NCI-H1930 (cell line): ENCODE measurements at places on chromosomes 3 and 15.

DNA sequence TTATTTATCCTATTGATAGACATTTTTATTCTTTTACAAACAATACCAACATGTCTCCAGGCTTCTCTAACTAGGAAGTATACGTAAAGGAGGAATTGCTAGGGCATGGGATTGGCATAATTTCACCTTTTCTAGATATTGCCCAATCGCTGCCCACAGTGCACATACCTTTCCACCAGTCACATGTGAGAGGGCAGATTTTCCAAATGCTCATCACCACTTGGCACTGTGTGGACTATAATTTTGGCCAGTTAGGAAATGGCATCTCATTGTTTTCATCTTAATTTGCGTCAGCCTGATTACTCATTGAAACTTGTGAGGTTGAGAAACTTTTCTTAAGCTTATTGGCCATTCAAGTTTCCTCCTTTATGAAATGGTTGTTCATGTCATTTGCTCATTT, 57.4 kb upstream of the POLR2M start:
- DNase-seq, result no peak

- no peak for DNase-seq
Observed at GRCh38 chr3:12196684-12197083, 38.0 kb upstream of the TIMP4 start.

GRCh38 chr3:171260899-171261298, 199.3 kb downstream of the TNIK start:
- DNase-seq, result no peak

GRCh38 chr3:20240154-20240883, 54.3 kb upstream of the SGO1 start:
- no peak for DNase-seq

GRCh38 chr3:59820352-59820934, 770.6 kb upstream of the CFAP20DC start:
- no peak for DNase-seq

GRCh38 chr15:38050529-38051448, 116.3 kb downstream of the TMCO5A start:
- no peak for DNase-seq

DNA sequence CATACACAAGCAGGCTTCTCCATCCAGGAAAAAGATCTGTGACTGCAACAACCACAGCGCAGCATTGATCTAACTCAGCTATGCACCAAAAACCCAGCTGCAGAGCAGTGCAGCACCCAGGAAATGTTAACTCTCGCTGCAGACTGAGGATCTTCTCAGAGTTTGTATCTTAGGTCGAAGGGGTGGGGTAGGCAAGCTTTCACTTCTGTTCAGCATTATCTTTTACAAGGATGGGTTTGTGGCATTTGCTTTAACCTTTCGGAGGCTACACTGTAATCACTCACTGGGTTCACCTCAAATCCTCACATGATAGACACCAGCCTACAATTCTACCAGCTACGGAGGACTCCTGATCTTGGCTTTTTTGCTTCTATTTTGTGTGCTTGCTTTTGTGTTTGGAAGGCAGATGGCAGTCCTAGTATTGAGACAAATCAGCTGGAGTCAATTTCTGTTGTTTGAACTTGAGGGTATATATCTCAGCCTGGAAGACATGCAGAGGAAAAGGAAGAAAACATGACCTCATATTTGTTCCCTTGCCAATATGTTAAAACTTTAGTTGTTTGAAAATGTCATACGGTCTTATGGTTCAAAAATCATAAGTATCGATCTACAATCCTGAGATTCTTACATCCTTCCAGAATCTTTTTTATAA, 25.2 kb downstream of the LRRK1 start:
- no peak for DNase-seq

DNA sequence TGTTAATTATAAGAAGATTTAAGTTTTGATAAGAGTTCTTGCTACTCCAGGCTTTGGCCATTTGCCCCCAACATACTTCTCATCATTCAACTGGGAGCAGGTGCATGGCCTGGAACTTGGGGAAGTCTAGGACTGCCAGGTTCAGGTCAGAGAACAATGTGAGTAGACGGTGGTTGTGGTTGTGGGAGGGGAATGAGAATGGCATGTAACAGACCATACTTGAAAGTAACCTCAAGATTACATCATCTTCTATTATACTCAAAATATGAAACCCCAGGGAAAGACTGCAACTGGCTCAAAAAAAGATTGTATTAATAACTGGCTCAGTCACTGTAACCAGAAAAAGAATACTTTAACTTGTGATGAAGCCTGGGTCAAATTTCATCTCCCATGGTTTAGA, 364.9 kb upstream of the DPPA4 start:
- no peak for DNase-seq

DNA sequence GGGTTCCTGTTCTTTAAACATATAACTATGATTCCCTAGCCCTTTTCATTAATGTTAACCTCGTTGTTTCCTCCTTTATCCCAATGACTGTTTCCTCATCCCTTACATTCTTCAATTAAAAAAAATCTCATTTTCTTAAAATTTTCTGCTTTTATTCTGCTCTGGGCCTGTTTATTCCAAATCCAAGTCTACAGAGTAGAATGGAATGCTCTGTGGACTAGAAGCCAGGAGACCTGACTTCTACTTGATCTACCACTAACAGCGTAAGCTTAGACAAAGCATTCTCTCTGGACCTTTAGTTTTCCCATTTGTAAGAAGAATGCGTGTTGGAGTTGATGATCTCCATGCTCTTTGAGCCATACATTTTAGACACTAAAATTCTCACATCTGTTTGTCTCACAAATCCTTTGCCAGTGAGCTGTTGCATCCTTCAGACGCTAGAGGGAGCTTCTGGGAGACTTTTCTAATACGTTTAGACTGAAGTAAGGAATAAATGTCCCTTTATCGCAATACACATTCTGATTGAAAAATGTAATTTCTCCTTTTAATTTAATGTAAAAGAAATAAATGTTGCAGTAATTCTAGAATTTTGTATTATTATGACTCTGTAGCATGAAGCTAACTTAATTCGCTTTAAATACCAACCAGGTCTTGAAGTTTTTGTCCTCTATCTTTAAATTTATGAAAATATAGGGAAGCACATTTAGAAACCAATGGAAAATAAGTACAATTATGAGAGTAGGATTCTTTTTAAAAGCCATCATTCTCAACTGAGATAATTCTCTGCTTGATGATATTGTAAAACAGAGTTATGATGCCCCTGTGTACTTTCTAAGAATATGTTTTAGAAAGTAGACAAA, 21.7 kb upstream of the GMNC start:
- peak; percentile 53 for DNase-seq

DNA sequence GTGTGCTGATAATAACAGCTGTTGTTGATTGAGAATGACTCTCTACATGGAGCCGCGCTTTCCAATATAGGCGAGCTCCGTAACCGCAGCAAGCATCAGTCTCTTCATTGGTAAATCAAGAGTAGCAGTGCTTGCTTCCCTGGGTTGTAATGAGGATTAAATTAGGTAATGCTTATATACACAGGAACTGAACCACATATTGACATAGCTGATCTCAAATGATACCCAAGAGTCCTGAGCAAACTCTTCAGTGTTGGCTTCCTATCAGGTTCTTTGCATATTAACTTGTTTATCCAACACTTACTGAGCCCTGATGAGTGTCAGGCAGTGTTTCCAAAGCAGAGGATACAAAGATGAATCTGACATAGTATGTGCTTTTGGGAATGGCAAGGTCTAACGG, 46.4 kb upstream of the SLCO3A1 start:
- DNase-seq, result peak; percentile 40

- DNase-seq, result no peak
Observed at GRCh38 chr3:14494973-14495300, 45.2 kb downstream of the GRIP2 start.

DNA sequence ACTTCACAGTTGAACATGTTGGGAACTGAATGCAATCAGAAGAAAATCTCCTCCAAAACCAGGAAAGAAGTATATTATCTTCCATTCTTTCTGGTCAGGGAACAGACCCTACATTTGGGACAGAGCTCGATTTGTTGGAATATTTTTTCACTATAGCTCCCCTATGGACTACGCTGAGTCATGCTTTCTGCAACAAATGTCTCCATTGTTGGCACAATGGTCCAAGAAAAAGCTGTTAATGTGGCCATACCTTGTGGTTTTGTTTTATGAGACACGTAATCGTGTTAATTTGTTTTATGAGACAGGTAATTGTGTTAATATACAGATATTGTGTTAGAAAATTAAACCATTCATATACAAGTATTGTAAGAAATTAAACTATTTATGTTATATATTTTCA, 101.4 kb downstream of the TGFBR2 start:
- DNase-seq, result no peak

- no peak for DNase-seq
Observed at GRCh38 chr3:186789554-186790260, 6.3 kb downstream of the EIF4A2 start.

DNA sequence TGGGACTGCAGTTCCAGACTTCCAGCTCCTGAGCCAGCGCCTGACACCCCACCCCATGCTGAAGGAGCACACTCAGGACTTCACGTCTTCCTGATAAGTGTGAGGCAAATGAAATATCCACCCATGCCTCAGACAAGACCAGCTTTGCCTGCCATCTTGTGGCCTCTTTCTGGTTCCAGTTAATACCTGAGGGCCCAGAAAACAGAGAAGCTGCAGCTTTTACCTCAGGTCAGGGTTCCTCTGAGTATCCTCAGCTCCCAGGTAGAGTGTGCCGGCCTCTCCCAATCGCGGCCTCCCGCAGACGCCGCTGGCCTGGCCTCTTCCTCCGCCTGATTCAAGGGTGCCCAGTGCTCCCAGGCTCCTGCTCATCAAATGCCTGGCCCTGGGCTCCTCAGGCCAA, 5.1 kb upstream of the KLHL6 start:
- no peak for DNase-seq

- DNase-seq, result no peak
Observed at GRCh38 chr3:194054961-194055360, 81.0 kb upstream of the HES1 start.

DNA sequence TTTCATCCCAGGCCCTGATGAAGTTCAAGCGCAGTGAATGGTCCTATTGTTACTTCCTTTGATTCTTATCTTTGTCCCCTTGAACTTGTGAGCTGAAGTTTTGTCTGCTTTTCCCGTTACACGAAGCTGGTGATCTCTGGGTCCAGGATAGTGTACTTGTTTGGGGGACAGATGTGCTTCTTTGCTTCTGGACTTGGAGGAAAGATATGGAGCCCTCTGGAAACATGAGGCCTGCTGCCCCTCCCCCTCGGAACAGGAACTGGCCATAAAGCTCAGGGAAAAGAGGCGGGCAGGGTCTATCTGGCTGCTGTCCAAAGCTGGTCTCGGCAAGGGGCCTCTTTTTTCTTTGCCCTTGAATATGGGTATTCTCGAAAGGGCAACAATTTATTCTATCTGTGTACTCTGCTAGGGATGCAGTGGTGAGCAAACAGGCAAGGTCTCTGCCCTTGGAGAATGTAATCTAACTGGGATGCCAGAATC, 47.6 kb downstream of the IDH2 start:
- DNase-seq, result no peak

- no peak for DNase-seq
Observed at GRCh38 chr15:71097890-71098289, 17.4 kb upstream of the THSD4 start.

DNA sequence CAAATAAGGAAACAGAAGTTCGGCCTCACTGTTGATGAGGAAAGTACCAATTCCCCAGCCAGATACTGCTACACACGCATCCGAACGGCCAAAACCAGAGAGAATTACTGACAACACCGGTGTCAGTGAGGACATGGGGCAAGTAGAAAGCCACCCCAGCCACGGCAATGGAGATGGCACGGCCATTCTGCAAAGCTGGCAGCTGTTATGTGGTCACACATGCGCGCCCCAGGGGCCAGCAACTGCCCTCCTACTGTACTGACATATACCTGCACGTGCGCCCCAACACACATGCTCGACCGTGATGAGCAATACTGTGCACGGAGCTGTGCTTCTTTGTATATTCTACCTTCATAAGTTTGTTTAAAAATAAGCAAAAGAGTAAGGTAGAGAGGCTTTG, 217.4 kb downstream of the ADAMTS17 start:
- no peak for DNase-seq

DNA sequence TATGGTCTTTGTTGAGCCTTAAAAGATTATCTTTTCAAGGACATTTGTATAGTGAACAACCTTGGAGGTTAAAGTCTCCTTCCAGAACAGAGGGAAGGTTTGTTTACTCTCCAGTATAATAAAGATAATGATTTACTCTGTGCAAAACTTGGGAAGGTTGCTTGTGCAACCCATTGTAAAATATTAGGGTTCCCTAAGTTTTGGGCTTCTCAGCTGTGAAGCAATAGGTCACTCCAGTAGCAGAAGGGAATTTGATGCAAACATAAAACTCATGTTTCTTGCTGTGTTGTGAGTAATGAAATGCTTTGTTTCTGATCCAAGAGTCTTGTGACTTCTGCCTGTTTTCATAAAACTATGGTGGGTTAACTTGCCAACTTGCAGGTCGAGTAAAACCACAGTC, 177.5 kb downstream of the SUCNR1 start:
- no peak for DNase-seq

DNA sequence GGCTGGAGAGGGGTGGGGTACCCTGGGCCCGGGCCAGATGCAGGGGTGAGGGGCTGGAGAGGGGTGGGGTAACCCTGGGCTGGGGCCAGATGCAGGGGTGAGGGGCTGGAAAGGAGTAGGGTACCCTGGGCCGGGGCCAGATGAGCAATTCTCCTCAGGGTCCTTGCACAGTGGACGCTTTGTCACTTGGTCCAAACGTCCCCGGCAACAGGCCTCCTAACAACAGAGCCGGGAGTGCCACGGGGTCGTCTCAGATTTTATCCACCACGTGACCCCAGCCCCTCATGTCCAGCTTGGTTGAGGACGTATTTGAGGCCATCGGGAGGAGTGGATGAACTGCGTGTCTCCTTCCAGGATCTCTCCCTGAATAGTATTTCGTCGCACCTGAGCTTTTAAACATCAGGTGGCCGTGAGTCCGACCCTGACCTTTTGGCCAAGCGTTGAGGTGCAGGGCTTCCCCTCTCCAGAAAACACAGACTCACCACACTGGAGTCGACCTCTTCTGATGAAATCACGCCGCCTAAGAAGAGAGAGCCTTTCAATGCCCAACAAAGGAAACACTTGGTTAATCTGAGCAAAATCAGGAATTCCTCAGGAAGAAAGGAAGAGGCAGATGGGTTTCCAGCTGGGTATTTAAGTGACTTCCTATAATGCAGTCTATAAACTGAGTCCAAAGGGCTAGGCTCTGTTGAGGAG, 12.8 kb upstream of the LRRC15 start:
- no peak for DNase-seq

DNA sequence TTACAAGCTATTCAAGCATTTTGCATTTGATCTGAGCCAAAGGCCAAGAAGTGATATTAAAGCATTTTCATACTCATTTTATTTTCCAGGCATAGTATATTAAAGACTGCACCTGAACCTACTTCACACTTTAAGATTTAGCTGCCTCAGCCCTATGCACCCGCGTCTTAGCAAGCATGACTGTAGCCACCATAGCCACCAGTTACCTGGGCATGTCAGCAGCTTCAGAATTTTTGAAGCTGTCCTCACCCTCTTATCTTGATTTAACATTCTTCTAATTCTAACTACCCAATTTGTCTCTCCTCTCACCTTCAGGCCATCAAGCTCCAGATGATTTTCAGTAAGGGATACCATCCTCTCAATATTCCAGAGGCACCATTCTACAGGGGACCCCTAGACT, 39.1 kb upstream of the KLHL6 start:
- no peak for DNase-seq

- no peak for DNase-seq
Observed at GRCh38 chr15:96560246-96560895, 229.9 kb downstream of the NR2F2 start.
